Kidney epithelial cell (primary cell): ENCODE measurements at places on chromosomes 2 and 18.

- DNase-seq, result no peak
These were observed 628 bp upstream of the CAPG start for GRCh38 chr2:85410584-85411404.

DNA sequence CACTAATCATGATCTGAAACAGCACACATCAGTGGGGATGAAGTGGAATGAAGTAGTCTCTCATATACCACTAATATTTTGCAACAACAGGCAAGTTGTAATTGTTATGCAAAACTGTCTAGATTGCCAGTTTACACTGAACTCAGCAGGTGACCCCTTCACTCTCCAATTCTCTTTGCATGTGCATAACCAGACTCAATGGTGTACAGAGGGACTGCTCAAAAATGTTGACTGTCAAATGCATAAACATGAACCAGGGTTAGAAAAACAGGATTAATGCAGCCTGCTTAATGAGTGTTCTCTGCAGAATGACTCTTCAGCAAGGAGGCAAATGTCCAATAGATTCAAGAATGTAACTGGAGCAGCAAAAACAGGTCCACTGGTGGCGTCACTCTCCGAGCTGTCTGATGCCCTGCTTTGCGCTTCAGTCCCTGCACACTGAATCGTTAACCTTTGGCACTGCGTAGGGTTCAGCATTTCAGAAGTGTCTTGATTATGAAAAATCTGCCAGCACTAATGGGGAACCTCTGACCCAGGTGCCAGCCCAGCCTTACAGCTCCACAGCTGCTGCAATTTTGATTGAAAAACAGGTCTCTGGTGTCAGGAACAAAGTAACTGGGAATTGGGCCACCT lies 209.3 kb downstream of the TDRD15 start:
- no peak for DNase-seq

DNA sequence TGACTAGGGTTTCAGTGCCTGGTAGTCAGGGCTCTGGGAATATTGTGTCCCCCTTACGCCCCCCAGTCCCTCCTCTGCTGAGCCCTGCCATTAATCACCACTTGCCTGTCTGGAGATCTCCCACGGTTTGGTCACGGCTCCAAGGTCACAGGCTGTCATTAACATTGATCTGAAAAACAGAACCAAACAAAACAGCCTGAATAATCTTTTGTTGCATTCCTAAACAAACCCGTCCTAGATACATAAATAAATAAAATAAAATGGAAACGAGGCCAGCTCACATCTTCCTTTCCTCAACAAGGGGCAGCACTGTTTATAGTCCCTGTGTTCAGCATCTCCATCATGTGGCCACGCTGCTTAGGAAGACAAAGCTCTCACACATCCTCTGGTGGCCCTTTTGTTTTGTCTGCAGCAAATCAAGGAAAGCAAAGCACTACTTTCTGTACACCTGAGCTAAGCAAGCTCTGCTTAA lies 282.8 kb downstream of the AGPS start:
- DNase-seq, result no peak

GRCh38 chr2:39541011-39541930 lies 104.2 kb upstream of the MAP4K3 start:
- no peak for DNase-seq

GRCh38 chr2:168583064-168583709 lies 127.1 kb downstream of the CERS6 start:
- no peak for DNase-seq

GRCh38 chr2:28521663-28522062 lies 25.8 kb downstream of the PLB1 start:
- DNase-seq, result no peak

DNA sequence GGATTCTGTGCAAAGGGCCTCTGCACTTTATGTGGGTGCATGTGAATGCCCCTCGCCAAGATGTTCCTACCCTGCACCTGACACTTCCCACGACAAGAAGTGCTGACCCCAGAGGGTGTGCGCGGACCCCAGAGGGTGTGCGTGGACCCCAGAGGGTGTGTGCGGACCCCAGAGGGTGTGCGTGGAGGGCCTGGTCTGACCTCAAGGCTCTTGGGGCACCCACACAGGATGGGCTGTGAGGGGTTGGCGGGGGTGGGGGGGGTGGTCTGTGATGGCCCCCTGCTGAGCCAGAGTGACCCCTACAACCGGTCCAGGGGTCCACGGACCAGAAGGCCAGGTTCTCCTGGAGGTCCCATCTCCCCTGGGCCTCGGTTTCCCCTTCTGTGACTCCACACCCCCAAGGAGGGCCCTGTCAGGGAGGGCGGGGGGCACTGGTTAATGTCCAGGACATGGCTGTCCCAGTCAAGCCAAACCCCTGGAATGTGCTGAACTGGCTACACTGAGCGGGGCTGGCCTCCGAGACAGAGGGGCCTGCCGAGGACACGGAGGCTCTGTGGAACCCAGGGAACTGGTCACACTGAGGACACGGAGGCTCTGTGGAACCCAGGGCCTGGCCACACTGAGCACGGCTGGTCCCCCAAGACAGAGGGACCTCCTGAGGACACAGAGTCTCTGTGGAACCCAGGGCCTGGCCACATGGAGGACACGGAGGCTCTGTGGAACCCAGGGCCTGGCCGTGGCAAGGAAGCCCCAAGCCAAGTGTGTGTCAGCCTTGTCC lies 3.1 kb downstream of the NEU4 start:
- no peak for DNase-seq

DNA sequence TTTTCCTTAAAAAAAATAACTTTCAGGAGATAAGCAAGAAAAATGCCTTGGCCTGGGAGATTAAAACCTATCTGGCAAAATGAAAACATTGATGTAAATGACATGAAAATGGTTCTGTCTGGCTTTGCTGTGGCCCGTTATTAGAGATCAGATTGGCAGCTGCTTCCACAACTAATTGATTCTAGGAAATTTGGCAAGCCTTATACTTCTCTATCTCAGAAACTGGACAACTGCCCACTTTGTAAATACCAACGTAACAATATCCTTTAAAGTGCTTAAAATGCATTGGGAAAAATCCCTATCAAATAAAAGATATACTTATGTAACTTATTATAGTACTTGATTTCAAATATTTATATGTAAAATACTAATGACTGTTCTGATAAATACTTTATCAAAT lies 14.2 kb upstream of the SKA1 start:
- no peak for DNase-seq

DNA sequence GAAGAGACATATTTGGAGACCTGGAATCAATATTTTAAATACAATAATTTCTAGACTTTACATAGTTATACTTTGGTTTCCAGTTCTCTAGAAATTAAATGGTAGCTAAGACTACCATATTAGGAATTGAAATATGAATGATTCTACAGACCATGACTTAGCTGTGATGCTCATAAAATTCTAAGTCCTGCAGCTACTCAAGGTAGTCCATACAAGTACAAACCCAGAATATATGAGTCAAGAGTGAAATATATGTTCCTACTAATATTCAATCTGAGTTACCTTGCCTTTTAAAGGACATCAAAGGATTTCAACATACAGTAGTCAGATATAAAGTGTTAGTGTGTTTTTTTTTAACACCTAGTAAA lies 10.1 kb upstream of the SPOPL start:
- DNase-seq, result no peak

- DNase-seq, result no peak
These were observed 5.2 kb downstream of the FN1 start for GRCh38 chr2:215430528-215431187.
